ENCODE measurements at places on chromosomes 6 and 20.

- no peak for DNase-seq
Measured at GRCh38 chr6:167240034-167240541, 51.0 kb upstream of the UNC93A start.

DNA sequence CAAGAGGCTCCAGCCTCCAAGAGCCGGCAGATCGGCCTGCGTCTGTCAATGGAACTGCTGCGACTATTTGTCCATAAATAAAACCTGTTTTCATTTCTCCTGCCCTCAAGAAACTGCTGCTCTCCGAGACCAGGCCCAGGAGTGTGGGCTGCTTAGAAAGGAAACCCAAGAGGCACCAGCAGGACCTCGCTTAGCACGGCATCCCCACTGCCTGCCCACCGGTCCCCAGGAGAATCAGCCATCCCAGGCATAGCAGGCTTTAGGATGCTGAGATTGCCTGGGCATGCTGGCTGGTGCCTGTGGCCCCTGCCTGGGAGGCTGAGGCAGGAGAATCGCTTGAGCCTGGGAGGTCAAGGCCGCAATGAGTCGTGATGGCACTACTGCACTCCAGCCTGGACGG lies 17.6 kb downstream of the NTSR1 start:
- no peak for DNase-seq

DNA sequence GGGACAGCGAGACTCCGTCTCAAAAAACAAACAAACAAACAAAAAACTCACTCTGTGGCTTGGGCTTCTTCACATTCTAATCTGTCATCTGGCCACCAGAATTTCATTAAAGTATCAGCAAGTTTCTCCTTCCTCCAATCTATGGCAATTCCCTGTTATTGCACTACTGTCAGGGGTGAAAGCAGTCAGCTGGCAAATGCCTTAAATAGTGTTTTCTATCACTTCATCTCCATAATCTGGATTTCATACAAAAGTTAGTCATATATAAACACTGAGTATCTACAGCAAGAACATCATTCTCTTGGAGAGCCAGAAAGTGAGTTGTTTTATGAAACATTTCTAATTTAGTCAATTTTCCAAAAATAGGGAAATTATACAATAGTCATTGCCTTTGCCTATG lies 56.1 kb downstream of the PHACTR3 start:
- no peak for DNase-seq

GRCh38 chr20:48189181-48189580 lies 403.9 kb upstream of the SULF2 start:
- DNase-seq, result peak; percentile 9

DNA sequence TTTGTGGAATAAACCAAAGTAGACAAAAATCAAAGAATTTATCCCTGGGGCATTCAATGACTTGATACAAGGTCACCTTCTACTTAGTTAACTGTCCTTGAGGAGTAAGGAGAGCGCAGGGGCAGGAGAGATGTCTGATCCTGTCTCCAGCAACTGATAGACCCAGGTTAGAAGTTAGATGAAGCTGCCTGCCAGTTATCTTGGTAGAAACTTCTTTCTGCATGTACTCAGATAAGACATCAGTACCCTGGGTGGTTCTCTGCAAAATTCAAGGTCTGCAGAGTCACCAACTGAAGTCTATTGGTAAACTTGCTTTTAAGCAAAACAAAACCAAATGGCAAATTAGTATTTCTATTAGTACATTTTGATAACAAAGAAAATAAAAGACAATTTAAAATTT lies 2.7 kb downstream of the SGK1 start:
- no peak for DNase-seq

DNA sequence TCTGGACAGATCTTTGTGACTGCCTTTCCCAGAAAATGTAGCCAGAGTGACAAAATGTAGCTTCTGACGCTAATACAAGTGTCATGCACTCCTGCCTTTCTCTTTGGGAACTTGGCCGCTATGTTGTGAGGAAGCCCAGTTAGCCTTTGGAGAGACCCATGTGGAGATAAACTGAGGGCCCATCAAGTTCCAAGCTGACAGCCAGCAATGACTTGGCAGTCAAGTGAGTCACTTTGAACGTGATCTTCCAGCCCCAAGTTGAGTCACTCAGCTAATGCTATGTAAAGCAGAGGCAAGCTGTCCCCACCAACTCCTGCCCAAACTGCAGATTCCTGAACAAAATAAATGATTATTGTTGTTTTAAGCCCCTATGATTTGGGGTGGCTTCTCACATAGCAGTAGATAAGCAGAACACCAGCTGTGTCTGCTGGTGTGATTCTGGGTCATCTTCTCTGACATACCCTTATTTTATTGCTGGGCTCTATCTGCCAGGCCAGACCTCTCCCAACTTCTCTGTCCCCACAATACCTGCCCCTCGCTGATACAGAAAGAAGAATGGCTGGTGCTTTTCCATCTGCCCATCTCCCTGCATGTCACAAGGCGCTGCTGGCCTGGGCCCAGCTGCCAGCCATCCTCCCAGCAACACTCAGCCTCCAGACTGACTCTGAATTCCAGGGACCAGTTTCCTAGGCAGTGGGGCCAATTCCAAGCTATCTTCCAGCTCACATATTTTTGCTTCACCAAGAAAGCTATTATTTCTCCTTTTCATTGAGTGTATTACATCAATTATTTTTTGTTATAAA lies 274.8 kb downstream of the LRFN2 start:
- DNase-seq, result no peak

GRCh38 chr6:37005827-37006567 lies 542 bp downstream of the FGD2 start:
- DNase-seq, result no peak

GRCh38 chr20:6959900-6960312 lies 192.4 kb downstream of the BMP2 start:
- DNase-seq, result no peak

- DNase-seq, result peak; percentile 23
Measured at GRCh38 chr6:50952092-50952907, 133.6 kb downstream of the TFAP2B start.

- DNase-seq, result no peak
Measured at GRCh38 chr20:32626859-32627636, 41.9 kb upstream of the NOL4L start.

DNA sequence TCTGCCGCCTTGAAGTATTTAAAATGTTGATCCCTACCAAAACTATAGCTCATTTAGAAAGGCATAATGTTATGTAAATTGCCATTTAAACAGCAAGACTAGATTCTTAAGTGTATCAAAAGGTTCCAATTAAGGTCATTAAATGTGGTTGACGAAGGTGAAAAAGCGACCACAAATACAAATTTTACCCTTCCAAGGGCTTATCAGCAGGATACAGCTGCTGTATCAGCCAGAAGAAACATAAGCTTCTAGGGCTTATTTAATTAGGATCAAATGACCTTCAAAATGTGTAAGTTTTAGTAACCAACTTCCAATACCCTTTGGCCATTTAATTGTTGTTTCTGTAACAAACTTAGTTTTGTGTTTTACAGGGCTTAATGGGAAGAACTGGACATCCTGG lies 139.9 kb downstream of the COL9A1 start:
- no peak for DNase-seq

DNA sequence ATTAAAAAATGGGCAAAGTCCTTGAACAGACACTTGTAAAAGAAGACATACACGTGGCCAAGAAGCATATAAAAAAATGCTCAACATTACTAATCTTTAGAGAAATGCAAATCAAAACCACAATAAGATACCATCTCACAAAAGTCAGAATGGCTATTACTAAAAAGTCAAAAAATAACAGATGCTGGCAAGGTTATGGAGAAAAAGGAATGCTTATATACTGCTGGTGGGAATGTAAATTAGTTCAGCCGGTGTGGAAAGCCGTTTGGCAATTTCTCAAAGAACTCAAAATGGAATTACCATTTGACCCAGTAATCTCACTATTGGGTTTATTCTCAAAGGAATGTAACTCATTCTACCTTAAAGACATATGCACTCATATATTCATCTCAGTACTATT lies 166.6 kb downstream of the KHDC1L start:
- DNase-seq, result no peak

- no peak for DNase-seq
Measured at GRCh38 chr6:154539593-154540269, 29.2 kb upstream of the CNKSR3 start.

- DNase-seq, result no peak
Measured at GRCh38 chr6:127997496-127998164, 96.8 kb upstream of the THEMIS start.

DNA sequence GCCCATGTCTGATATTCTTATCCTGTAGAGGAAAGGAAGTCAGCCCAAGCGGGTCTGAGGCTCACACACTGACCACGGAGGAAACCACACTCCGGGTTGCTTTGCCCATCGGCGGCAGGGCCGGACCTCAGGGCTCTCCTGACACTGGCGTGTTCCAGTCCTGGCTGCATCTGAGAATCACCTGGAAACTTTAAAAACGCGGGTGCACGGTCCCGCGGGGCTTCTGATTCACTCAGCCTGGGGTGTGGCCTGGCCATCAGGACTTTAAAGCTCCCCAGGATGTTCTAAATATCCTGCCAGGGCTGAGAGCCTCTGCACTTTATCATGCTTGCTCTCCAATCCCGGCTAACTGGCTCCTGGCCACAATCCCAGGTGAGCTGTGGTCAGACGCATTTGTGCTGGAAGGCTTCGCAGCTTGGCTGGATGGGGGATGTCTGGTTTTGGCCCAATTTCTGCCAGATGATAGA lies 47.7 kb upstream of the DACT2 start:
- DNase-seq, result no peak

- DNase-seq, result no peak
Measured at GRCh38 chr6:46234156-46234556, 63.4 kb upstream of the ENPP5 start.

DNA sequence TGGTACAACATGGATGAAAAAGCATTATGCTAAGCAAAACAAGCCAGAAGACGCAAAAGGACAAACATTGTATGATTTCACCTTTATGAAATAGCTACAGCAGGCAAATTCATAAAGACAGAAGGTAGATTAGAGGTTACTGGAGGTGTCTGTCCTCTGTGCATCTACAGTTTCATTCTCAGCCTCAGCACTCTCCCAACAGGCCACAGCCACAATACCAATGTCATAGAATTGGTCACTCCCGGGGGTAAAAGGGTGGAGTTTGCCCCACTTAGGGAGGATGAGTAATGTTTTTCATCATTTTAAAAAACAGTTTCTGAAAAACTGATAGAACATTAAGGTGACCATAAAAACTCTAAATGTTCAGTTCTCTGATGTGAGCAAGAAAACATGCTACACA lies 17.2 kb upstream of the TMX4 start:
- no peak for DNase-seq

- no peak for DNase-seq
Measured at GRCh38 chr6:119137194-119138072, 59.0 kb upstream of the FAM184A start.

- peak; percentile 25 for DNase-seq
Measured at GRCh38 chr20:41524980-41525613, 93.1 kb downstream of the CHD6 start.

DNA sequence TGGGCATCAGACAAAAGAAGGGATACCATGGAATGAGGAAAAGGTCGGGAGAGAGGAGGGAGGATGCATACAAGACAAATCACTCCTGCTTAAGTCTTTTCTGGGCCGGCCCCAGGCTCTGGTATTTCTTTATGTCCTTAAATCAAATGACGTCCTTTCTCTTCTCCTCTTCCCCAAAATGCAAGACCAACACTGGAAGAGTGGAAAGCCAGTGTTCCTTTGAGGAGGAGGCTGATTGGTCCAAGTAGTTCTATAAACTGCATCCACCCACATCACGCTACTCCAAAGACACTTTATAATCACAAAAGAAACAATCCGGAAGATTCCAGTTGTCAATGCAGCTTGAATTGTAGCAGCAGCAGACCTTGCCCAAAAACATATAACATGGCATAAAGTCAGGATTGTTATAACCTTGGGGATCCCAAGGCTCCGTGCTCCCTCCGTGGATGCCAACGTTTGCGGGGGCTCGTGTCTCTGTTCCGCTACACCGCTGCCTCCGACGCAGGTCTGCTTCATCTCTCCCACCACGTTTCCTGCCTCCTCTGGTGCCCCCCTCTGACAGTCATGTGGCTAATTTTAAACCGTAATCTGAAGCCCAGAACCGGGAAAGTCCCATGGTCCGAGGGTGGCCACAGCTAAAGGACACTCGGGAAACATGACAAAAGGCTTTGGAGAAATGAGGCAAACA lies 47.1 kb downstream of the MCUR1 start:
- no peak for DNase-seq

DNA sequence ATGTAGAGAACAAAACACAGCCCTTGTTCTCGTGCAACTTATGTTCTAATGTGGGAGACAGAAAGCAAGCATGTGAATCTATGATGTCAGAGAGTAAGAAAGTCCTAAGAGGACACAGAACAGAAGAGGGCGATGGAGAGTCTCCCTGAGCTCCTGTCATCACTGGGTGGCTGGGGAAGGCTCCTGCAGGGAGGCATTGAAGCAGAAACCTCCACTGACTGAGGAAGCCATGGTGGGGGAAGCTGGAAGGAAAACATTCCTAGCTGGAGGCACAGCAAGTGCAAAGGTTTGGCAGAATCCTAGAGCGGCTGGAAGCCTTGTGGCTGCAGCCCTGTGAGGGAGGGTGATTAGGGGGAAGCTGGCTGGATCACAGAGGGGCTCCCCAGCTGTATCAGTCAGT lies 248.0 kb downstream of the CDH26 start:
- DNase-seq, result peak; percentile 12

GRCh38 chr6:120005292-120005976 lies 655.9 kb upstream of the MAN1A1 start:
- no peak for DNase-seq

GRCh38 chr6:15512721-15513120 lies 150.1 kb downstream of the DTNBP1 start:
- peak; percentile 43 for DNase-seq

GRCh38 chr6:163667372-163668060 lies 253.0 kb downstream of the QKI start:
- DNase-seq, result no peak

GRCh38 chr6:63814459-63814858 lies 178.9 kb downstream of the PHF3 start:
- DNase-seq, result no peak

- DNase-seq, result no peak
Measured at GRCh38 chr6:156977527-156978291, 200.5 kb downstream of the ARID1B start.

Measured in kidney capillary endothelial cell (primary cell).